Fibroblast of skin of right quadriceps (primary cell): ENCODE measurements at places on chromosomes 13 and 19.

DNA sequence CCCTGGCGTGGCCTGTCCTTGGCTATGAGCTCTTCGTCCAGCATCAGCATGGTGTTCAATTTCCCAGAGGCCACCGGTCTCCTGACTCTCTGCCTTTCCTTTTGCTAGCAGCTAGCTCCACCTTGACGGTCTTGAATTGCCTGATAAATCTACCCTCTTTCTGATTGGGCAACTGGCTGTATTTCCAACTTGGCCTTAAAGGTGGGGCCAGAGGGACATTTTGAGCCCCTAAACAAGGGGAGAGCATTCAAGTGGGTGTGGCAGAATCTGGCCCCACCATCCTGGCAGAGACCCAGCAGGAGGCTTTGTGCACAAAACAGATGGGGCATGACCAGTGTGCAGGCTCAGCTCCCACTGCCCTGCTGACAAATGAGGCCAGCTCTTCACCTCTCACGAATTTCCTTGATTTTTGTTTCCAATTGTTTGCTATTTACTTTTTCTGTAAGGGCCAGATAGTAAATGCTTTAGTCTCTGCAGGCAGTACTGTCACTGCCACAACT lies 148.9 kb upstream of the VSTM2B start:
- DNase-seq: no peak

DNA sequence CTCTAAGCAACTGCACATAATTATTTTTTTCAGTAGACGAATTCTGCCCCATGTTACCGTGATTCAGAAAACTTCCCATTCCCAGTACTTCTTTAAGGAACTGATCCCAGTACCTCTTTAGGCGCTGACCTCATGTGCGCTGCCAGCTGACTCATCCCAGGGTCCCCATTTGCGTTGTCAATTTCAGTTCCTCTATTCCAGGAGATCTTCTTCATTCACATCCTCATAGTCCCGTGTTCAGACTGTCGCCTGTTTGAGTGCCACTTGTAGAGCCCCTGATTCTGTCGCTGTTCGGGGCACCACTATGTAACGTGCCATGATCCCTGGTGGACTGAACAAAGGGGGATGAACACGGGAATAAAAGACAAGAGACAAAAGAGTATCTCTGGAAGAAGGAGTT lies 16.4 kb downstream of the FPR3 start:
- DNase-seq: no peak

- DNase-seq: peak; percentile 19
Observed at GRCh38 chr19:39845584-39845932, 621 bp downstream of the FBL start.

DNA sequence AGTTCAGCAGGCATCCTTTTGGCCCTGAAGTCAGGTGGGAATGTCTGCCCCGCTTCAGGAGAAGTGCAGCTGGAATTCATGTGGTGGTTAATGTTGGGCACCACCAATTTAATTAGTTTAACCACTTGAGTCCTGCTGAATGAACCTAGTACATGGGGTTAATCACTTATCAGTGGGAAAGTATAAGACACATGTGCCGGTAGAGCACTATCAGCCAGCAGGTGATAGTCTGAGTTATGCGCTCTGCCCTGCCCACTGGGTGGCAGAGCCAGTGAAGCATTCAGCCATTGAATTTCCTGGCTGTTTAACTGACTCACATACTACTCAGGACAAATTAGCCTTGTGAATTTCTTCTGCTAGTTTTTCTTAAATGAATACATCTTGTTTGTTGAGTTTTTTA lies 789.7 kb upstream of the PRR20A start:
- DNase-seq: no peak

GRCh38 chr19:15025217-15025616 lies 24.1 kb upstream of the CASP14 start:
- DNase-seq: no peak

- no peak for DNase-seq
Observed at GRCh38 chr13:100273552-100273951, 184.7 kb downstream of the PCCA start.

GRCh38 chr13:27168906-27169657 lies 2.5 kb downstream of the USP12 start:
- DNase-seq: no peak

DNA sequence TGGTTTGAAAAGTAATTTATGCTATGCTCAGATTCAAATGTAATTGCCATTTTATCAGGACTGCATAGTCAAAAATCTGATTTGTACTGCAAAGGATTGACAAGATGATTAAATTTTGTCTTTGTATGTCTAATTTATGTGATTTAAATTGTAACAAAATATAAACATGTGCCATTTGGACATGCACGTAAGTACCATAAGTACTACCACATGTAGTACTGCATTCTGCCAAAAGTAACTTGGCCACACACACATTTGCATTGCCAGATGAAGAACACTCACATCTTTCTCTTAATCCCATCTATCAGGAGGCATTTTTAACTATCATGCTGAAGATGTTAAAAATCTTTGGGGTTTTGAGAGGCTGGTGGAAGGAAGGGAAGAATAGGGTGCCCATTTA lies 133.3 kb downstream of the KLF12 start:
- DNase-seq: peak; percentile 13

- DNase-seq: no peak
Observed at GRCh38 chr19:44782729-44783128, 5.0 kb downstream of the CBLC start.

- DNase-seq: no peak
Observed at GRCh38 chr19:10831987-10832938, 3.7 kb downstream of the TMED1 start.
